ENCODE measurements at places on chromosomes 2 and 18. TPM values are rescaled to one million over a fixed set of nuclear protein-coding genes. Genes with fewer than 3 reads are reported as not detected.

The PIAS2 gene
- total RNA-seq = 32.8 TPM

The EVX2 gene
- total RNA-seq = not detected

The SNTG2 gene
- total RNA-seq = 2.1 TPM

The ZNF519 gene
- 9.5 TPM for total RNA-seq

The SP5 gene
- 10.1 TPM for total RNA-seq

The MGAT4A gene
- 2.1 TPM for total RNA-seq

The SPATA3 gene
- total RNA-seq = not detected

The LRP2 gene
- total RNA-seq = 1.3 TPM

The RESP18 gene
- total RNA-seq = not detected

The ZBTB7C gene
- total RNA-seq = 0.38 TPM

The VWA3B gene
- total RNA-seq = 1.0 TPM

The SUPT7L gene
- total RNA-seq = 26.6 TPM

The LCT gene
- total RNA-seq = not detected

The IL1A gene
- total RNA-seq = 0.38 TPM

The CD207 gene
- not detected for total RNA-seq

The DOK1 gene
- total RNA-seq = 6.9 TPM

The CNGA3 gene
- total RNA-seq = not detected

The CNDP1 gene
- total RNA-seq = not detected

The SLC5A7 gene
- total RNA-seq = not detected

The CRYGD gene
- 5.5 TPM for total RNA-seq

The CHRND gene
- not detected for total RNA-seq

The IL1R2 gene
- 0.17 TPM for total RNA-seq

The TSN gene
- total RNA-seq = 77.8 TPM

The SEPTIN10 gene
- total RNA-seq = 57.5 TPM

The CHRNG gene
- total RNA-seq = not detected

The CAPG gene
- 268 TPM for total RNA-seq

The DNAJC5G gene
- total RNA-seq = not detected

The HEATR5B gene
- 11.6 TPM for total RNA-seq

The BMP10 gene
- not detected for total RNA-seq

The ALKAL2 gene
- total RNA-seq = 2.6 TPM

The TUBB6 gene
- 520 TPM for total RNA-seq

The GAREM1 gene
- total RNA-seq = 4.9 TPM

The VWC2L gene
- total RNA-seq = not detected

The NT5C1B gene
- total RNA-seq = not detected

The M1AP gene
- total RNA-seq = 3.9 TPM

The CPLX4 gene
- total RNA-seq = not detected

The DSG4 gene
- not detected for total RNA-seq

The STPG4 gene
- not detected for total RNA-seq

The CRACDL gene
- 0.24 TPM for total RNA-seq

The HOXD8 gene
- total RNA-seq = not detected

Data from H7 (cell line).